ENCODE measurements at places on chromosomes 12 and 14.

DNA sequence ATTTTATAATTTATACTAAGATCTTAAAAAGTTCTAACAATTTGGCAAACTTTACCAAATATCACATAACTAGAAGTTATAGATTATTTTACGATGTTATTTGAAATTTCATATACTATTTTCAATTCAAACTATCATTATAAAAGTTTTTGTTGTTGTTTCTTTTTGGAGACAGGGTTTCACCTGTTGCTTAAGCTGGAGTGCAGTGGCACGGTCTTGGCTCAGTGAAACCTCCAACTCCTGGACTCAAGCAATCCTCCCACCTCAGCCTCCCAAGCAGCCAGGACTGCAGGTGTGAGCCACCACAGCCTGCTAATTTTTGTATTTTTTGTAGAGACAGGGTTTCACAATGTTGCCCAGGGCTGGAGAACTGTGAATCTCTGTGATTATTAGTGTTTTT lies 87.8 kb downstream of the SPPL3 start:
- DNase-seq, result no peak

DNA sequence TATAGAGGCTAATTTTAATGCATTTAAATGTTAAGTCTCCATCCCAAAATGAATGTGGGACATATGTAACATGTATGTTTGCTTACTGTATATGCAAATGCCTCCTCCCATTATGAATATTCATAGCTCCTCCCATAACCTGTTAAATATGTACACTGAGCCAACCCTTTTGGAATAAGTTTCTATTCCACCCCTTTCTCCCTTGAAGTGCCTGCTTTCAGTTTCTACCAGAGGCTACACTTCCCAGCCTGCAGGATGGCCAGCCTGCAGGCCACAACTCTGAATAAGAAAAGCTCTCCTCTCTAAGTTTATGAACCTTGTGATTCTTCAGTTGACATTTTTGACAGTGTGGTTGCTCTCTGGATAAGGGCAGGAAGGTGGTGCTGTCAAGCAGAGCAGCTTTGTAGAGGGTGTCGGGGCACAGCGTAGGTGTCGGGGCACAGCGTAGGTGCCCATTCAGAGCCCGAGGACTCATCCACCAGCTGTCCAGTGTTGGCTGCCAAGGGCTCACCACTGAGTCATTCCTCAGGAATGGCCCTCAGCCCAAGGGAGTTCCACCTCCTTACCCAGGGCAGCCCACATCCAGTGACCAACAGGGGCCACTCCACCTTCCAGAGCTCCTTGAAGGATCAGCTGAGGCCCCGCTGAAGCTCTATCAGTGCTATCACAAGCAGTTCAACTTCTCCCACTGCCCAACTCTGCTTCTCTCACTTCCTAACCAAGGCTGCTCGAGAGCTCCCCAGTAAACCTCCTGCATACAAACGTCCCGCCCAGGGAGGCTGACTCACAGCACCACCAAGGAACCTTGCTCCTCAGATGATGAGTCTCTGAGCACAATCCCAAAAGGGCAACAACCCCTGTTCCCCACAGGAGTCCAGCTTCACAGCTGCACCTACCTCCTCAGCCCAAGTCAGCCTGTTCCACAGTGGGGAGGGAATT lies 31.4 kb downstream of the VWF start:
- no peak for DNase-seq

- no peak for DNase-seq
Measured at GRCh38 chr12:22459838-22460490, 84.4 kb downstream of the C2CD5 start.

DNA sequence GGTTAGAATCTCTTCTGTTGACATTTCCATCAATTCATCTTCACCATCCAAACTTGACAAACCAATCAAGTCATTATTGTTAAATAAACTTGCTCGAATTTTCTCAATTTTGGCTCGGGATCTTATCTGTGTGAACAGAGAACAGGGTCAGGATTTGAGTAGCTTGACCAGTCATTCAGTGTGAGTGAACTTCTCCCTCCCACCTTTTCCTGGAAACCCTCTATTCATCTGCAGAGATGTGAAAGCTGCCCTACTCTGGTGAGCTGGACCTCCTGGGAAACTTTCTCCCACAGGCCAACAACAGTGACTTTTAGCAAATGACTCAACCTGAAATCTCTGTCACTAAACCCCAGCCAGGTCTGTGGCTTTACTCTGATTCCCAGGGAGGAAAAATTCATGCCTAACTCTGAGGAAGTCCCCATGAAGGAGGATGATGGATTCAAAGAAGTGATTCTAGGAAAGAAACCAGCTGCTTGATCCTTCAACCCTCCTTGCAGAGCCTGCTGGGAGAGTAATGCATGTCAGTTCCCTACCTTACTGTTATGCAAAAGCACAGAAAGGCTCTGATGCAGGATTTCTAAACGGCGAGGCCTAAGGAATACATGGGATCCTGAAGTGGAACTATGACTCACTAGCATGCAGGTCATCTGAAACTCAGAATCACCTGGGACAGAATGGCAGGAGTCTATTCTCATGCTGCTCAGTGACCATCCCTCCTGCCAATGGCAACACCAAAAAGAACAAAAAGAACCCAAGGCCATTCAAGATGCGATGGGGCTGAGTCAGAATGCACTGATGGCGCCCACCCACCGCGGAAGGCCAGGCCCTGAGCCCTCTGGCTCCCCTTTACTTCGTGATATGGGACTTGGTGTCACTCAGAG lies 58.0 kb downstream of the TRAFD1 start:
- no peak for DNase-seq

DNA sequence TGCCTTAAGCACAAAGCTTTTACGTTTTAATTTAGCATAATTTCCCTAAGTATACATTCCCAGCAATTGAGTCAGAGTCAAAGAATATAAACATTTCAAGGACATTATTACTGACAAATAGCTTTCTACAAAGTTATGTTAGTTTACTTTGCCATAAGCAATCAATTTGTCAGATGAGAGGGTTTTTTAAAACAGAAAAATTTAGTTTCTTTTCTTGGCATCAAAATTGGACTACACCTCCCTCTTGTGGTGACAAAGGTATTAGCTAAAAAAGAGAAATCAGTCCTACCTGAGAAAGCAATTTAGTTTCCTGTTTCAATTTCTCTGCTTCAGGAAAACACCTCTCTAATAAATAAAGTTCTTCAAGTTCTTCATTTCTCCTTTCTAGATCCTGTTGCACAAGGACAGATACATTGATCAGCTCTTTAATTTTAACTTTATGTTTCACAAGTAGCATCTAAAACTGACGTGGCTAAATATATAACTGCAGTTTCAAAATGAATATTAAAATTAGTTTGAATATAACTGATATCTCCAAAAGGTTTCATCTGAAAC lies 39.9 kb downstream of the DNAI7 start:
- DNase-seq, result no peak

- no peak for DNase-seq
Measured at GRCh38 chr12:23238190-23238589, 613.2 kb downstream of the ETNK1 start.

- no peak for DNase-seq
Measured at GRCh38 chr12:77213319-77213718, 147.9 kb upstream of the E2F7 start.

DNA sequence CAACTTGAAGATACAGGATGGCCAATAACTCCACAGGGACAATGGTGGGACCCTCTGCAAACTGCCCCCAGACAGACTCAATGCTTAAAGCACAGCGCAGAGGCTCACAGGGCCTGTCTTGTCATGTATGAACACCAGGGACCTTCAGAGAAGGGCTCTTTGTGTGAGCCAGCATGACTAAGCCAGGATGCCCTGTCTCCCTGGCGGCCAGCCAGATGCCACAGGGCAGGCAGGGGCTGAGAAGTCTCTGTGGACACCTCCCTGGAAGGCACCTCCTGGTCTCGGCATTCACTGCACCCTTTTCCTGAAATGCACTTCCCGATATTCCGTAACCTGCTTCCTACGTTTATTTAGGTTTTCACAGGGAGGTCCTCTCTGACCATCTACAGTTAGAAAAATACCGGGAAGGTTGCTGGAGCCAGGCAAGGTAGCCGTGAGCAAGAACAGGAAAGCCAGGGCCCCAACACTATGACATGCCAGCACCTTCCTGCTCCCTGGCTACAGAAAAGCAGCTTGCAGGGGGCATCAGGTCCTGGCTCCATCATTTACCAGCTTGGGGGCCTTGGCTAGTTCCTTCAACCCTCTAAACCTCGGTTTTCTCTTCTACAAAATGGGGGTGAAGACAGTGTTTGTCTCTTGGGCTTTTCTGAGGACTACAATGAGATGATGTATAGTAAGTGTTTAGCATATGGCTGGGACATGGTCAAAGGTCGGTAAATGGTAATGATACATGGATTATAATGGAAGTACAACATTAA lies 65.0 kb downstream of the PITPNM2 start:
- DNase-seq, result no peak

GRCh38 chr12:52186118-52186840 lies 5.5 kb downstream of the KRT80 start:
- DNase-seq, result no peak

DNA sequence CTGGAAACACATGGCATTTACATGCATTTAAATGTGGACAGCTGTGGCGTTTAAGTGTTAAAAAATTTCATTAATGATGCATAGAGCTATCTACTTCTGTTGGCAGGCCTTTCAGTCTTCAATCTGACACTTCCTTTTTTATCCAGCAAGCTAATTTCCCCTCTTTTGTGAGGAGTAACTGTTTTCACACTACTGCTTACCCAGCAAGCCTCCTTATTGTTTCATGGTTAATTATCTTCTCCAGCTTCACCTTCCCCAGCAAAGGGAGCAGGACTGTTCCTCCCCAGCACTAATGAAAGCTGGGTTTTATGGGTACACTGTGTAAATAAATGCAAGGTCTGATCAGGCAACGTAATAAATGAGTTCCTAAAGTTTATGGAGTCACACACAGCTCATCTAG lies 129.4 kb upstream of the NPAS3 start:
- no peak for DNase-seq

GRCh38 chr12:120252071-120252906 lies 13.2 kb downstream of the PXN start:
- no peak for DNase-seq

DNA sequence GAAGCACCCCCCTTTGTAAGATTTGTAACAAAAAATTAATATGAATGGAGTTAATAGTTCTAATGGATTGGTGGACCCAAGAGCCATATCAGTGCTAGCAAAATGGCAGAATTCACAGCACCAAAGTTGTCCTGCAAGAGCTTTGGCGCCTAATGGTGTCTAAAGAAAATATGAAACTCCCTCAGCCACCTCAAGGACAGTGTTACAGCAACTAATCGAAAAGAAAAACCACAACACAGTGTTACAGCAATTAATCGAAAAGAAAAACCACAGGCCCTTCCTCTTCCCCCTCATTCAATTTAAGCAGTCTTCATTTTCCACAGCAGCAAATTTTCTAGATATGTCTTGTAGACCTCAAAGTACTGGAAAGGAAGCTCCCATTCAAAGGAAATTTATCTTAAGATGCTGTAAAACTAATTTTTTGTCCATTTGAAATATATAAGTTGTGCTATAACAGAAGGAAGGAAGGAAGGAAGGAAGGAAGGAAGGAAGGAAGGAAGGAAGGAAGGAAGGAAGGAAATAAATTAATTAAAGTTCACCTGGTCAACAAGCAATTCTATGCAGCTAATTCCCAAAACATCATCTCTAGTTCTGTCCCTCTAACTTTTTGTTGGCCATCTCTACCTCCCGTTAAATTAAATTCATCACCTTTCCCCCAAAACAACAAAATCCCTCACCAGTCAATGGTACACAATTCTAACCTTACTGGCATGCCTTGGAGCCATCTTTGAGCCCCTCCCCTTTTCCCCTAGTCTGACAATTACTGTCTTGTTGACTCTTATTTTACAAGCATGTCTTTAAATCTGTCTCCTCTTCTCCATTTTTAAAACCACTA lies 17.4 kb downstream of the LRP6 start:
- no peak for DNase-seq

- no peak for DNase-seq
Measured at GRCh38 chr14:82045339-82045738, 511.7 kb upstream of the SEL1L start.

GRCh38 chr12:130075497-130076076 lies 86.7 kb upstream of the FZD10 start:
- DNase-seq, result no peak

GRCh38 chr14:39430762-39431415 lies 1.3 kb downstream of the FBXO33 start:
- peak; percentile 39 for DNase-seq

DNA sequence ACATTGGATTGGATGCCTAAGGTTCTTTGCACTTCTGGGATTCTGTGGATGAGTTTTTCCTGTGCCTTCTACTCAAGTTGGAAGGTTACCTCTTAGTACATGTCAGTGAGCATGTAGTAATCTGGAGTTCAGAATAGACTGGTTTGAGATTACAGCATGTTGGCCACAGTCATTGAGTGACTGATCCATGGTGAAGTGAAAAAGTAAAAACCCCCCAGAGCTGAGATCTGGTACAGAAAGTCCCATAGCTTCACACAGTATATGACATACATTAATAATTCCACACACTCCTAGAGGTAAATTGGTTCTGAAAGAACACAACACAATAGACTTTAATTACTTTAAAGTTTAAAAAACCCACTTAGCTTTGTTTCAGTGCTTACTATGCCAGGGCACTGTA lies 11.9 kb upstream of the CCND2 start:
- no peak for DNase-seq

- DNase-seq, result no peak
Measured at GRCh38 chr14:34119107-34119858, 168.4 kb upstream of the EGLN3 start.

DNA sequence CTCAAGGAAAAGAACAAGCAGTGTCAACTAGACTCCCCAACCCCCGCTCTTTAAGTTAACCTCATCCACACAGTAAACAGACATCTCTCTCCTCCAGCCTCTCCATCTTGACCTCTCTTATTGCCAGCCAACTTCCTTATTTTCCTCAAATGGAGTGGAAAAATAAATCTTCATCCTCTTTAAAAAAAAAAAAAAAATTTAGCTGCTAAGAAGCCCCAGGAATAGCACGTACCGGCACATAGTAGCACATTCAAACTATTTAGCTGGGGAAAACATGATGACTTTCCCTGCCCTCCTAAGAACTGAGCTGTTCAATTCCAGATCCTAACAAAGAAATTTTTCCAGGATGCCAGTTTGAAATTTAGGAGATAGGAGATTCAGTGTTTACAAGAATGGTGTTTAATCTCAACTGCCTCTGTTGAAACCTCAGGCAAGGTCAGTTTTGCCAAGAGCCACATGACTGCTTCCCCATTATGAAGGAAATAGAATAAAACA lies 90.8 kb downstream of the EPS8 start:
- DNase-seq, result no peak

GRCh38 chr12:75859868-75860267 lies 171.7 kb downstream of the PHLDA1 start:
- no peak for DNase-seq

- no peak for DNase-seq
Measured at GRCh38 chr14:58667900-58668299, 30.1 kb downstream of the DACT1 start.

DNA sequence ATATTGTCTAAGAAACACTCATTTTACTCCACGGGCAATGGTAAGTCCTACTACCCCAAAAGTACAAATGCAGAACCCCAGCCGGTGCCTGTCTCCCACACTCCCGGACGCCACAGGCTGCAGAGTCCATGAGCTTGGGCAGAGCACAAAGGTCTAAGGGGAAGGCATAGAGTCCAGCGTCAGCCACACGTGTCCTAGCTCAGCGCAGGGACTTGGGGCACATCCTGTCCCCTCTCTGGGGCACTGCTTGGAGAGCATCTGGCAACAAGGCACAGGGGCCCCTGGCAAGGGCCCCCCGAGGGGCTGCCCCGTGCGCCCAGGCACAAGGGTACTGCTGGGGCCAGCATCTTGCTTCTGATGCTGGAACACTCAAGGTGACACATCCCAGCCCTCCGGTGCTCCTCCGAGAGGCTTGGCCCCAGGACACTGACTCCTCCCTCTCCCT lies 58.4 kb downstream of the BCL11B start:
- no peak for DNase-seq

All from right kidney (tissue), 9 donors.